Kidney epithelial cell (primary cell): ENCODE measurements at places on chromosomes 13 and 19.

DNA sequence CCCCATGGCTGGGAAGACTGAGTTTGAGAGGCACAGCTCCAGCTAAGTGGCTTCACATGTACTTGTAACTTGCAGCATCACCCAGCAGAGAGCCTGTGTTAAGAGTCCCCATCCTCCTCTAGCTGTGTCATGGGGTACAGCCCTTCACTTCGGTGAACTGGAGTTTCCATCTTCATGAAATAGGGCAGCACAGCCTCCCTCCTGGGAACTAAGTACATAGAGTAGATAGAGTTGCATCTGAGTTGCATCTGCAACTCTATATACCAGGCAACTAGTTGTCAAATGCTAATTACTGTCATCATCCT, 1.2 kb downstream of the PRDX2 start:
- DNase-seq = no peak

- no peak for DNase-seq
Observed at GRCh38 chr13:51873837-51874236, 12.1 kb downstream of the CCDC70 start.

DNA sequence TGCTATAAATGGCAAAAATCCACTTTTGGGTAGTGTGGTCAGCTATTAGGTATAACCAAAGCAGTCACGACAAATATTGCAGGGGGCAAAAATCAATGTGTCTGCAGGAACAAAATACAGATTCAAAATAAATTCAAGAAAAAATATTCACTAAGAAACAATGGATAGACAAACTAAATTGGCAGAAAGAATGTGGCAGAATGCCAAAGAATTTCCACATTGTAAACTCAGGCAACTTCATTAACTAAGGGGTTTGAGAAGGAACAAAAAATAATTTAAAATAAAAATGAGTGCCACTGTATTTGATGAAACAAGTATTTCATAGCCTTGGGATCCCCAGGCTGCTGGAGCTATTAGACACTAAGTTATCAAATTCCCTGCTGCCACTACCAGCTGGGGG, 193.1 kb downstream of the VWA8 start:
- no peak for DNase-seq

DNA sequence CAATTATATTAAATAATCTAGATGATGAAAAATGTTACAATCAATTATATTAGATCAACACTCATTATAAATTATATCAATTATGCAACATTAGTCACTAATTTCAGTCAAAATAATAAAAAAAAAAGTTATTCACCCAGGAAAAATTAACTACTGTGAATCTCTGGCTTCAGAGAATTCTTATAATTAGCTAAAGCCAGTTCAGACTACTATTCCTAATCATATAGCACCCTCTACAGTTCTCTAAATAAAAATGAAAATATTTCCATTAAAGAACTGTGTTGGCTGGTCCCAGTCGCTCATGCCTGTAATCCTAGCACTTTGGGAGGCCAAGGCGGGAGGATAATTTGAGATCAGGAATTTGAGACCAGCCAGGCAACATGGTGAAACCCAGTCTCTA, 33.0 kb downstream of the XPO4 start:
- no peak for DNase-seq

DNA sequence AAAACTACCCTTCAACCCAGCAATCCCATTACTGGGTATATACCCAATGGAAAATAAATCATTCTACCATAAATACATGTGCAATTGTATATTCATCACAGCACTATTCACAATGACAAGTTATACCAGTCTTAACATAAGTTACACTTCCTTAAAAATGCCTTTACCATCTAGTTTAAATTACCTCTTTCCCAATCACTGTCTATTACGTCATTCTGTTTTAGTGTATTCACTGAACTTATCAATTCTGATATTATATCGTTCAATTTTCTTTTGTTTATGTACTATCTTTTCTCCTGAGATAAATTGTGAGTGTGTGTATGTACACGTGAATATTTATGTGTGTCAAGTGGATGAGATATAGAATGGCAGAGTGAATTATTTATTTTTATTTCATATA, 1416.8 kb downstream of the OLFM4 start:
- no peak for DNase-seq

- no peak for DNase-seq
Observed at GRCh38 chr13:26255691-26256277, 1.9 kb downstream of the CDK8 start.

GRCh38 chr19:2716722-2717637, 4.2 kb downstream of the DIRAS1 start:
- DNase-seq = no peak

GRCh38 chr13:20332361-20333096, 100.4 kb upstream of the GJB6 start:
- no peak for DNase-seq

DNA sequence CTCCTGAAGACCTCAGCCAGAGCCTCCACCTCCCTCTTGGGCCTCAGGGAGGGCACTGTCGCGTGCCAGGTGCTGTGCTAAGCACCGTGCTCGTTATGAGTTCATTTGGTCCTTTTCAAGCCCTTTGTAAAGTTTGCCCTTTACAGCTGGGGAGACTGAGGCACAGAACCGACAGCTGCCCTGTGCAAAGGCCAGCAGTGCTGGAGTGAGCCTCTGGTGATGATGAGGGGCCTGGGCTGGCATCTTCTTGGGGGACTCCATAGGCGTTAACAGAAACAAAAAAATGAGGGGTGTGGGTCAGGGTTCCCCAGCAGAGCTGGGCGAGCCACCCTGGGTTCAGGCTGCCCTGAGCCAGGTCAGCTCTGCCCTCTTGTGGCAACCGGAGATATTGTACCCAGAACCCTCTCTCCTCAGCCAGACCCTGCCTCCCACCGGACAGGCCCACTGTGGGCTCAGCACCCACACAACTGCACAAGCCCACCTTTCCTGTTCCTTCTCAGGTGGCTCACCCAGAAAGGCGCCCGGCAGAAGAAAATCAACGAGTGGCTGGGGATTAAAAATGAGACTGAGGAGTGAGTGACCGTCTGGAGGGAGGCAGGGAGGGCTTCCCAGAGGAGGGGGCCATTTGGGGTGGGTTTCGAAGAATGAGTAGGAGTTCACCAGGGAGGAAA, 5.5 kb upstream of the IFI30 start:
- no peak for DNase-seq

DNA sequence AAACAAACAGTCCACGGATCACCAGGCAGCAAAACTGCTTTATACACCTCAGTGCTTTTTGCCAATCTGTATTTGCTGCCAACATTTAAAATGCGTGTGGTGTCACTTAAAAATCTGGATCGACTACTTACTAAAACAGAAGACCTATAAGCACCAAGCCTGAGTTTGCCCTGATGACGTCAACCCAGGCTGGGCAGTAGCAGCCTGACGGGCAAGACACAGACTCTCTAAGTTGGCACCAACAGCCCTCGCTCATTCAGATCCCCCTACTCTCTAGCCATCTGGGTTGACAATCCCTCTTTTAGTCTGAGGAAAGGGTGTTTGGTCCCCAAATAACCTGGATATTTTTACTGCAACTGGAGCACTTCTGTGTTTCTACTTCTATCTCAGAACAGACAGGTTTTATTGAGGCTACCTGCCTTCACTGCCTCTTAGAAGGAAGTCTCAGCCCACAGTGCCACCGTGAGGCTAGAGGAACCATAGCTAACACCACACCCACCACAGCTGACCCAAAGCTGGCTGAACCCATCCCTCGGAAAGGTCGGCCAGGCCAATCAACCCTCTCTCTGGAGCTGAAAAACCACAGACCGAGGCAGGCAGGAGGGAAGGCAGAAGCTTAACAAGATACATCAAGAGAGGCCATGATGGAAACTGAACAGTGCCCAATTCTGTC, 6.9 kb downstream of the SUGP2 start:
- no peak for DNase-seq

DNA sequence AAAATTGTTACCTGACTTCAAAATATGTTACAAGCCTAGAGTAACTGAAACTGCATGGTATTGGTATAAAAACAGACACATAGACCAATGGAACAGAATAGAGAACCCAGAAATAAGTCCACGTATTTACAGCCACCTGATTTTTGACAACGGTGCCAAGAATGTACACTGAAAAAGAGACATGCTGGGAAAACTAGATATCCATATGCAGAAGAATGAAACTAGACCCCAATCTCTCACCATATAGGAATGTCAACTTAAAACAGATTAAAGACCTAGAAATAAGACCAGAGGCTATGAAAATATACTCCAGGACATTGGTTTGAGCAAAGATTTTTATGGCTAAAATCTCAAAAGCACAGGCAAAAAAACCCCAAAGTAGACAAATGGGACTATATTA, 76.5 kb downstream of the LATS2 start:
- DNase-seq = no peak

- DNase-seq = no peak
Observed at GRCh38 chr19:47377801-47378200, 28.7 kb downstream of the DHX34 start.

DNA sequence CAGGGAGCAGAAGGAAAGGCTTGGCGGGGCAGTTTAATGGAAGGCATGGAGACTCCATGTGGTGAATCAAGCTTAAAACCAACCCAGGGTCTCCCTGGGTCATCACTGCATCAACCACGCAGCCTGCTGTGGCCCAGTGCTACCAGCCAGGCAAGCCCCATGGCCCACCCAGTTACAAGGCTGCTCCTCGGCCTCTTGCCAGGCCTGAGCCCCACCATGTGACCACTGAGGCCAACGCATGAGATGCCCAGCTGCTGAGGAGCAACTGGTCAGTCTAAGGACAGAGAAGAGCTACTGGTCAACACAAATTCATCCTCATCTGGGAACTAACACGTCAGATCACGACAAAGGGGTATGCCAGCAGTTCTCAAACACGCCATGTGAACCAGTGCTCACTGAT, 15.4 kb upstream of the KPTN start:
- no peak for DNase-seq

DNA sequence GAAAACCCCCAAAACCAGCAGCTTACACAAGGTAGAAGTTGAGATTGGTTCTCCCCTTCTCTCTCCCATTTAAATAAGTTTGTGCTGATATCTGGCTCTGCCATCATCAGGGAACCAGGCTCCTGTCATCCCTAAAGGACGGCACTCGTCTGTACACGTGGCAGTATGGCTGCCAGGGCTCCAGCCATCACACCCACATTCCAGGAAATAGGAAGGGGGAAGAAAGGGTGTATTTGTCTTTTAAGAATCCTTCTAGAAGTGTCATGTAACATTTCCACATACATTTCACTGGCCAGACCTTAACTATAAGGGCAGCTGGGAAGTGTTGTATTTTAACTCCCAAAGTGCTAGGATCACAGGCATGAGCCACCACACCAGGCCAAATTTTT, 10.1 kb downstream of the SPC24 start:
- DNase-seq = no peak

GRCh38 chr13:32585550-32586079, 637 bp upstream of the PDS5B start:
- DNase-seq = no peak

DNA sequence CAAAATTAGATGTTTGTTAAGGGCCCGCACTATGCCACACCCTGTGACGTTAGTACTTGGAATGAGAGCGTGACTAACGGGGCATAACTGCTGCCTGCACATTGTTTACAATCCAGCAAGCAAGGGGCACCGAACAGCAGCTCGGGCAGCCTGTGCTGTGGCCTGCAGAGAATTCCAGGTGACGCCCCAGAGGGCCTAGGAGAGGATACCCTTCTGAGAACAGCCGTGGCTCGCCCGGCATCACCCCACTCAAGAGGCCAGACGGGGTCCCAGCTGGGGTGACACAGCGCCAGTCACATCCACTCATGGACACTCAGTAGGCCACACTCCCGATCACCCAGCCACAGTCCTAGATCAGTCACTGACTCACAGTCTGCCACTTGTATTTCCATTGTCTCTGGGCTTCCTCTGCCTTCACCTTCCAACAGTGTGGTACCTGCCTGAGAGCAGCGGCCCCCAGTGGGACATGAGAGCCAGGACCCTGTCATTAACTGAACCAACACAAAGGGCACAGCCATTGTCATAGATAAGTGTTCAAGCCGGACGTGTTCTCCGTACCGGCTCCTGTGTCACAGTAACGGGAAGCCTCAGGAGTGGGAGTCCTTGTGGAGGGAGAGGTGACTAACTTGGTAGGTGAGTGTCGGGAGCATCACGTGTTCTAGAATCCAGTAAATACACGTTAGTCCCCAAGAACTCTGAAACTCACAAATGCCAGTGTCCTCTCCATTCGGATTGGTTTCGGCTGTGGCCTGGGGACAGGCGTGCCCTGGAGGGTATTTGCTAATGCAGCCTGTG, 7.5 kb downstream of the ZNF331 start:
- no peak for DNase-seq

GRCh38 chr19:48400018-48400742, 6.7 kb downstream of the GRIN2D start:
- no peak for DNase-seq

DNA sequence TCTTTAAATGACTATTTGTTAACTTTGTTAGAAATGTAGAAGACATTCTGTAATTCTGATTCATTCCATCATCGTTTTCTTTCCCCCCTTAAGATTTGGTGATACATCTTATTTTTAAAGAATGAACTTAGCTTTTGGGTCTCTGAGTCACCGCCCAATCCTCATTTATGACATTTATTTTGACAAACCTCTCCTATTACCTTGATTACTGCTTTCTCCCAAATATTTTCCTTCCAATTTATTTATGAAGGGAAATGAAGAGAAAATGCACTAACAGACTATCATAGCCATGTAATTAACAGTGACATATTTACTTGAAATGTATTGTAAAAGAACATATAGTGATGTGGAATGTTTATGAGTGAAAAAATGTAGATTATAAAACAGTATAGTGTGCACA, 241.6 kb downstream of the DCLK1 start:
- no peak for DNase-seq

GRCh38 chr13:30676672-30677071, 58.7 kb upstream of the ALOX5AP start:
- DNase-seq = no peak
